ENCODE measurements at places on chromosomes 4 and X.

GRCh38 chr4:102064747-102065442 is 274.4 kb downstream of the BANK1 start:
- no peak for DNase-seq

DNA sequence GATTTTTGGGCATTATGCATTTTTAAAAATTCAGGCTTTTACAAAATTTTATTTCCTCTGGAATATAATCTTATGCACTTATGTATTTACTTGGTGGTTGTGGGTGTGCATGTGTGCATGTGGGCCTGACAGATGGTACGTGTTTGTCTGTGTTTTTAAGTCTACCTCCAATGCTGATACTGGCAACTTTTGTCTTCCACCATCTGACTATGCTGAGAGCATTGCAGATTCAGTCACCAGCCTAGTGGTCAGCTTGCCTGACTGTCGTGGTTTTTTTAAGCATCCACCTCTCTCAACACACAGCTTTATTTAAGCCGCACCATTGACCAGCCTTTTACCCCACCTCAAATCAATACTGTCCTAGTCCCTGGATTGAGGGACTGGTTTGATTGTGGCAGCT is 37.1 kb downstream of the FSTL5 start:
- DNase-seq: no peak

- DNase-seq: no peak
These were observed 148.6 kb upstream of the INTU start for GRCh38 chr4:127484117-127484516.

GRCh38 chrX:3024176-3024575 is 17.1 kb upstream of the ARSF start:
- no peak for DNase-seq

GRCh38 chrX:136780763-136781162 is at the start of gene ARHGEF6:
TSS of gene ARHGEF6 (minus strand) at chrX:136780932. CDS start at chrX:136780882, 50 bp downstream.
- DNase-seq: no peak

DNA sequence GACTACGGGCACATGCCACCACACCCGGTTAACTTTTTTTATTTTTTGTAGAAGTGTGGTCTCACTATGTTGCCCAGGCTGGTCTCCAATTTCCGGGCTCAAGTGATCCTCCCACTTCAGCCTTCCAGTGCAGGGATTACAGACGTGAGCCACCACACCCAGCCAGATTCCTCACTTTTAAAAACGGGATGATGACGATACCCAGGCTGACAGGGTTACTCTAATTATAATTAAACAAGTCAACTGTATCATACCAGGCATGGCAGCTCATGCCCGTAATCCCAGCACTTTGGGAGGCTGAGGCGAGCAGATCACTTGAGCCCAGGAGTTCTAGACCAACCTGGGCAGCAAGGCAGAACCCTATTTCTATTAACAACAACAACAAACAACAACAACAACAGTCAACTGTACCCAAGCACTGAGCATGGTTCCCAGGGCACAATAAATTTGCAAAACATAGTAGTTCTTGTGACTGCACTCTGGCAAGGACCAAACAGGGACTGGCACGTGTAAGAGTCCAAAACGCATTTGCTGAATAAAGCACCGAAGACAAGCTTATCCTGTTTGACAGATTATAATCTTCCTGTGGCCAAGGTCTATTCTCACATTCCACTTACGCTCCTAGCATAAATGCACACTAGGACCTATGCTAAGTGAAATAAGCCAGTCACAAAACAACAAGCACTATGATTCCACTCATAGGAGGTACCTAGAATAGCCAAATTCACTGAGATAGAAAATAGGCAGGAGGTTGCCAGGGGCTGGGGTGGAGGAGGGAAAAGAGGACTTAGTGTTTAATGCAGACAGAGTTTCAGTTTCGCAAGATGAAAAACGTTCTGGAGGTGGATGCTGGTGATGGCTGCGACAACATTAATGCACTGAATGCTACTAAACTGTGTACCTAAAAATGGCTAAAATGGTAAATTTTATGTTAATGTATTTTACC is 77.5 kb downstream of the IRF2 start:
- DNase-seq: no peak

DNA sequence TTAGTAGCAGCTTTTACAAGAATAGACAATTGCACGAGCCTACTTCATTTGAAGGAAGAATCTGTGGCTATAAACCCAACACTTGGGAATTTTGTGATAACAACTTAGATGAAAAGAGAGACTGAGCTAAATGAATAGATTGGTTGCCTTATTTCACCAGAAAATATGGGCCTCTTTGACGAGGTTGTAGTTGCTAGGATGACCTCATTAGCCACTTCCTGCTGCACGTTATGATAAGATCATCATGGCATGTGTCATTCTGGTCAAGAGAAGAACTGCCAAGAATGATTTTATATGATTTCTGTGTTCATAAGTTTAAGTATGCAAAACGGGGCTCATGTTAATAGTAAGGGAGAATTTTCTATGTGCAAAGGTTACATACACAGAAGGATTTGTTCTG is 321.9 kb upstream of the GIMD1 start:
- no peak for DNase-seq

GRCh38 chrX:130846746-130847145 is 56.3 kb downstream of the ENOX2 start:
- no peak for DNase-seq

- no peak for DNase-seq
These were observed 135.4 kb upstream of the PSAPL1 start for GRCh38 chr4:7569810-7570783.

- no peak for DNase-seq
These were observed 73.9 kb downstream of the SLC2A9 start for GRCh38 chr4:9947168-9948062.

DNA sequence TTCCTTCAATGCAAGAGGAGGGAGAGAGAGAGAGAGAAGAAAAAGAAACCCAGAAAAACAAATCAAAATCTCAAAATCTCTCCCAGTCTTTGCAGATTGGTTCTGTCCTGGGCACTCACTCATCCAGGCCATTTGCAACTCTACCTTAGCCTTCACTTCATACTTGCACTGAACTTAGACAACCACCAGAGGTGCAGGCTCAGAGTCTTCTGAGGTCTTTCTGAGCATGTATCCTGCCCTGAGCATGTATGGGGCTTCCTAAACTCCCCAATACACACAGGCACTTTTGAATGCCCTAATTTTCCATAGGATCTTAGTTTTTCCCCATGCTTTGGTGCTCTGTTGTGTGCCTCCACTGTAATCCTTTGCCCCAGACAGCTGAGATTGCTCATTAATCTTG is 2.9 kb downstream of the CFI start:
- DNase-seq: no peak

DNA sequence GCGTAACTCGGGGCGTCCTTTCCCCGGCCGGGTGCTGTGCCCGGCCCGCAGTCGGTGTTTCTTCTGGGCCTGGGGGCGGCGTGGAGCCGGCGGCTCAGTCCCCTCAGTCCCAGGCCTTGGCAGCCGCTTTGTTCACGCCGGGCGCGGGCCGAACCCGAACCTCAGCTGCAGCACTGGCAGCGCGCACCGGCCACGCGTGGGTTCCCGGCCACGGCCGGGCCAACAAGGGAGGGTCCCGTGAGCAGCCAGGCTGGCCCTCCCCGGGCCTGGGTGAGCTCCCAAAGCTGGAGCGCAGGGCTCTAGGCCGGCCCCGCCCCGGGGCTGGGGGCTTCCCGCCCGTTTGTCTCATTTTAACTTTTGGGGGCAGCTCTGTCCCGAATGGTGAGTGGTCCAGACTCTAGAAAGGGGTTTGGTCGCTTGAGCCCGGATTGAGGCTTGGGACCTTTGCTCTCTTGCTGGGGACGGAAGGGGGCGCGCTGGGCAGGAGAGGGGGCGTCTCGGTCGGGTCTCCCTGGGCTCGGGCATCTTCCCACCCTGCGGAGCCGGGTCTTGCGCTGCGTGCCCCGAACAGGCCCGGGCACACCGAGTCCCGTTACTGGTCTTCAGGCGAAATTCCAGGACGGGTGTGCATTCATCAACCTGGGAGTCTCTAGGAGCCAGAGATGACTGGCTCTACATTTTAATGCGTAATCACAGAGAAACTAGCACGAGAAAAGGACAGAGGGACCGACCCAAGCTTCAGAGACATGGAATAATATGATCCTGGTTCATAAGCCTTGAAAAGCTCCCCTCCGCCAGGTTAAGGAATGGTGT is 177.1 kb downstream of the CBR4 start:
- DNase-seq: no peak

DNA sequence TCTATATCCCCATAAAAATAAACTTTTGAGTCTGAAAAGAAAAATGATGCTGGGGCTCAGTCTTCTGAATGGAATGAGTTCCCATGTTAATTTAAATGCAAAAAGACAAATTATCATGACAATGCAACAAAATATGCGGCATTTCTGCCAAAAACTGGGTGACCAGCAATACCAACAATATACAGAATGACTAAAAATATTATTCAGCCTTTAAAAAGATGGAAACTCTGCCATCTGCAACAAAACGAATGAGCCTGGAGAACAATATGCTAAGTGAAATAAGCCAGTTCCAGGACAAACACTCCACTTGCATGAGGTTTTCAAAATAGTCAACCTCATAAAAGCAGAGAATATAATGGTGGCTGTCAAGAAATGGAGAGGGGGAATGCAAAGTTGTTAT is 558.5 kb downstream of the IL15 start:
- no peak for DNase-seq

DNA sequence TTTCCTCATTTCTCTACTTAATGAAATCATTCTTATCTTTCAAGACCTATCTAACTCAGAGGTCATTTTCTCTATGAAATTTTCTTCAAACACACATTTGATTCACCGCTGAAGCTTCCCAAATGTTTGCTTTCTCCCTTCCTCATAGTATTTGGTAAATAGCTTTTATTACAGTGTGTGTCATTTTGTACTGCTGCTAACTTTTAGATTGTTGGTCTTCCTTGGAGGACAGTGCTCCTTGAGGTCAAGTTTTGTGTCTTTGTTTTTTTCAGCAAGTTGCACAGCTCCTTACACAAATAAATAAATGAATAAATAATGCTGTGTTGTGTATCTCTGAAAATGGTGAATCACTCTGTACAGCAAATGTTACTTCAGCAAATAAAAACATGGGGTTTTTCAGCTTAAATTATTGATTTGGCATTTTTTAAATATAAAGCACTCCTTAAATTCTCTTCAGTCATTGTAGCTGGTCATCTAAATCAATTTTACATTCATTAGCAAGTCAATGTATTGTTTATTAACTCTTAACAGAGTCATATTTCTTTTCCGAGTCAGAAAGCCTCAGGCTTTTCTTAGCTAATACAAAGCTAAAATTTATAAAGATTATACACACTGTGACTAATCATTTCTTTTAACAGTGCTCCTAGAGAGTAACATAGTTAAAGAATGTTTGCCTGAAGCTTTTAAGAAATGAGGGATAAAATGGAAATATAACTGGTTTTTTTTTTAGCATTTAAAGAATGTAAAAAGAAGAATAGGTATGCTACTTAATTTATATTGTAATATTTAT is 30.1 kb upstream of the MAD2L1 start:
- DNase-seq: no peak

- DNase-seq: no peak
These were observed 73.3 kb upstream of the STX18 start for GRCh38 chr4:4614925-4615678.

DNA sequence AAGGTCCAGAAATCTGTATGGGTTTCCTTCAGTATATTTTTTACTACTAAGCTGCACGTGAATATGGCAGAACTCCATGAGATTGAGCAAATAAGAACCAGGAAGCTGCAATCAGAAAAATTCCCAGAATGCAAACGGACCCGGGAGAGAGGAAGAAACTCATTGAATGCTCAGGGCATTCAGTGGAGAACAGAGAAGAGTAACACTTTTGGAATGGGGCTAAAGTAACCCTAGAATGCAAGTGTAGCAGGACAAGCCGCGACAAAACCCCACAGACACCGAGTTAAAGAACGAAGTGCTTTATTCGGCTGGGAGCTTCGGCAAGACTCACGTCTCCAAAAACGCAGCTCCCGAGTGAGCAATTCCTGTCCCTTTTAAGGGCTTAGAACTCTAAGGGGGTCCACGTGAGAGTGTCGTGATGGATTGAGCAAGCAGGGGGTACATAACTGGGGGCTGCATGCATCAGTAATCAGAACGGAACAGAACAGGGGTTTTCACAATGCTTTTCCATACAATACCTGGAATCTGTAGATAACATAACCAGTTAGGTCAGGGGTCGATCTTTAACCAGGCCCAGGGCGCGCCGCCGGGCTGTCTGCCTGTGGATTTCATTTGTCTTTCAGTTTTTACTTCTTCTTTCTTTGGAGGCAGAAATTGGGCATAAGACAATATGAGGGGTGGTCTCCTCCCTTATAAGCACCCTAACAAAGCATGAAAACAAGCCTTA is 56.4 kb downstream of the RAB28 start:
- DNase-seq: no peak

- DNase-seq: no peak
These were observed 2.4 kb upstream of the FGB start for GRCh38 chr4:154560419-154560801.

GRCh38 chrX:17629519-17629918 is 107.8 kb upstream of the SCML1 start:
- no peak for DNase-seq

DNA sequence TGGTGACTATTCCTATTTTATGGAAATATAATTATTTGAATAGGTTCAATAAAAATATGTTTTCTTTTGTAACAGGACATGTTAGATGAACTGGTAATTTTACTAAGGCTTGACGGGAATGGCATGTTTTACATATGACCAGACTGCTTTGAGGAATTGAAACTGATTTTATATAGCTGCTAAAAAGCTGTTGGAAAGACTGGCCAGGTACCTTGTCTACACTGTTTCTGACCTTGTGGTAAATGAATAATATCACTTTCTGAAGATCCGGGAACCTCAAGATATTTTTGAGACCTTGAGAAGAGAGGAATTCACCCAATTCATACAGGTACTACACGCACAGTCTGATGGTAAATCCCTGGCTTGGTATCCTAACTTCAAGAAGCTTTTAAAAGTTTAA is 42.1 kb upstream of the USP46 start:
- no peak for DNase-seq

- DNase-seq: no peak
These were observed 309.4 kb upstream of the NOCT start for GRCh38 chr4:138706201-138706600.

- no peak for DNase-seq
These were observed 154.2 kb downstream of the RAB28 start for GRCh38 chr4:13329963-13330362.

GRCh38 chr4:20271950-20272349 is 20.2 kb downstream of the SLIT2 start:
- no peak for DNase-seq

DNA sequence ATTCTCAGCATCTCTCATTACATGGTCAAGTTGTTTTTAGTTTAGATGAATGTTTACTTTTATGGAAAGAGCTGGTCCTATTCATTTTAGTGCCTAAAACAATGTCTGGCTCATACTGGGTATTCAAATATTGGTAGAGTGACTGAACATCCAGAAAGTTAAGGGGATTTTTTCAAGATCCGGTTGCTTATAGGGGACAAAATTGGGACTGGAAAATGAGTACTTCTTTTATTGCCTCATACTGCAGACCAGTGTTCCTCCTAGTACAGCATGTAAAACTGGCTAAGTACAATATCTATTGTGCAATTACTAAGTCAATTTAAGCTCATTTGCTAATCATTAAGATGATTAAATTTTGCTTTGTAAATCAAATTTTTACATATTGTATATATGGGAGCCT is 13.9 kb downstream of the RP2 start:
- no peak for DNase-seq

GRCh38 chrX:43676971-43677572 is 21.0 kb downstream of the MAOA start:
- DNase-seq: no peak
